Uterus (tissue), 4 donors: ENCODE measurements at places on chromosomes 5 and 9.

- H3K27ac ChIP-seq: no peak overlapping the region
- H3K27me3 ChIP-seq: no peaks in the 10 kb centered on the region
- H3K4me3 ChIP-seq: no peak overlapping the region
- no peak for DNase-seq
- no peaks in the 10 kb centered on the region for H3K36me3 ChIP-seq
- no peaks in the 10 kb centered on the region for H3K4me1 ChIP-seq
These were observed 56.4 kb upstream of the DAPK1 start for GRCh38 chr9:87441251-87441650.

- no peaks in the 10 kb centered on the region for H3K36me3 ChIP-seq
- H3K27ac ChIP-seq: peak overlapping the region; percentile 75
- no peak for DNase-seq
- peaks cover 11% of the 10 kb centered on the region for H3K4me1 ChIP-seq
These were observed 14.5 kb downstream of the FCN2 start for GRCh38 chr9:134895097-134895496.

GRCh38 chr5:77882670-77883257 lies 106.6 kb upstream of the TBCA start:
- H3K27me3 ChIP-seq: no peaks in the 10 kb centered on the region
- H3K4me3 ChIP-seq: no peak overlapping the region
- no peak overlapping the region for H3K27ac ChIP-seq
- DNase-seq: no peak
- H3K4me1 ChIP-seq: no peaks in the 10 kb centered on the region
- H3K36me3 ChIP-seq: no peaks in the 10 kb centered on the region

- no peaks in the 10 kb centered on the region for H3K27me3 ChIP-seq
- DNase-seq: no peak
- no peaks in the 10 kb centered on the region for H3K36me3 ChIP-seq
- no peak overlapping the region for H3K27ac ChIP-seq
These were observed 3.1 kb downstream of the EDF1 start for GRCh38 chr9:136862849-136863622.

DNA sequence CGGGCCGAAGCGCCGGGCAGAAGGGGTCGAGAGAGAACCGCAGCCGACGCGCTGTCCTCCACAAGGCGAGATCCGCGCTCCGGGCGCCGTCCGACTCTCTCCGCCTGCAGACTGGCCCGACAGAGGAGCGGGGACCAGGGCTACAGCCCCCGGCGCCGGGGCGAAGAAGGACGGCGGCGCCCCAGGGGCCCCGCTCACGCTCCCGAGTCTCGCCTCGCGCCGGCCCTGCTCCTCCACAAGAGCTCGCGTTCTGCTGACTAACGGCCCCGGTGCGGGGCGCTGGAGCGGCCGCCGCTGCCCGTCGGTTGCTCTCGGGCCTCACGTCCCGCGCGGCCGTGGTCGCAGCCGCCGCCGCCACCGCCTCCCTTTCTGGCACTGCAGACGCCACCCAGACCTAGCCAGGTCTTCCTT lies 338 bp downstream of the ABHD17B start:
- peak overlapping the region; percentile 97 for H3K27ac ChIP-seq
- H3K36me3 ChIP-seq: no peaks in the 10 kb centered on the region
- H3K4me1 ChIP-seq: no peaks in the 10 kb centered on the region
- H3K27me3 ChIP-seq: no peaks in the 10 kb centered on the region
- DNase-seq: no peak
- peak overlapping the region; percentile 92 for H3K4me3 ChIP-seq

- no peaks in the 10 kb centered on the region for H3K4me1 ChIP-seq
- H3K27me3 ChIP-seq: no peaks in the 10 kb centered on the region
- H3K4me3 ChIP-seq: no peak overlapping the region
- no peak for DNase-seq
These were observed 8.8 kb upstream of the BOD1 start for GRCh38 chr5:173625261-173625660.

DNA sequence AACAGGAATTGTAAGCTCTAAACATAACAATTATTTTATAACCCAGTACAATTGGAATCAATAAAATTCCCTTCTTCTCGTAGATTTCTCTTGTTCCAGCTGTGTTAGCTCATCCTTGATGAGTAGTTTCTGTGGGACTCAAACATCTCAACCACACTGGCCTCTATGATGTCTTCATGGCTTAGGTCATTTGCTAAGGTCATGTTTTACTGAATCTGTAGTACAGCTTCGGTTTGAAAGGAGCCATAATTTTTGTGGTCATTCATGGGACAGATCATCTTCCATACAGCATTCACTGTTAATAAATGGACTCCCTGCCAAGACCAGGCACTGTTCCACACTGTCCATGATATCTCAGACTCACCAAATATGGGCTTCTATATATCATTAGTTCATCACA lies 369.0 kb upstream of the RFX3 start:
- H3K27ac ChIP-seq: no peak overlapping the region
- no peaks in the 10 kb centered on the region for H3K27me3 ChIP-seq
- no peak overlapping the region for H3K4me3 ChIP-seq
- no peaks in the 10 kb centered on the region for H3K36me3 ChIP-seq
- H3K4me1 ChIP-seq: no peaks in the 10 kb centered on the region

GRCh38 chr9:107222020-107222522 lies 61.0 kb upstream of the RAD23B start:
- DNase-seq: no peak
- H3K4me3 ChIP-seq: no peak overlapping the region
- no peaks in the 10 kb centered on the region for H3K36me3 ChIP-seq
- H3K27me3 ChIP-seq: no peaks in the 10 kb centered on the region
- H3K27ac ChIP-seq: no peak overlapping the region
- H3K4me1 ChIP-seq: no peaks in the 10 kb centered on the region

GRCh38 chr5:91118796-91119195 lies 264.3 kb downstream of the ARRDC3 start:
- no peaks in the 10 kb centered on the region for H3K4me1 ChIP-seq
- H3K27me3 ChIP-seq: no peaks in the 10 kb centered on the region
- H3K27ac ChIP-seq: no peak overlapping the region
- H3K4me3 ChIP-seq: no peak overlapping the region

GRCh38 chr5:2899311-2899710 lies 147.8 kb upstream of the IRX2 start:
- no peak for DNase-seq
- no peak overlapping the region for H3K27ac ChIP-seq
- H3K4me1 ChIP-seq: no peaks in the 10 kb centered on the region
- no peaks in the 10 kb centered on the region for H3K36me3 ChIP-seq

DNA sequence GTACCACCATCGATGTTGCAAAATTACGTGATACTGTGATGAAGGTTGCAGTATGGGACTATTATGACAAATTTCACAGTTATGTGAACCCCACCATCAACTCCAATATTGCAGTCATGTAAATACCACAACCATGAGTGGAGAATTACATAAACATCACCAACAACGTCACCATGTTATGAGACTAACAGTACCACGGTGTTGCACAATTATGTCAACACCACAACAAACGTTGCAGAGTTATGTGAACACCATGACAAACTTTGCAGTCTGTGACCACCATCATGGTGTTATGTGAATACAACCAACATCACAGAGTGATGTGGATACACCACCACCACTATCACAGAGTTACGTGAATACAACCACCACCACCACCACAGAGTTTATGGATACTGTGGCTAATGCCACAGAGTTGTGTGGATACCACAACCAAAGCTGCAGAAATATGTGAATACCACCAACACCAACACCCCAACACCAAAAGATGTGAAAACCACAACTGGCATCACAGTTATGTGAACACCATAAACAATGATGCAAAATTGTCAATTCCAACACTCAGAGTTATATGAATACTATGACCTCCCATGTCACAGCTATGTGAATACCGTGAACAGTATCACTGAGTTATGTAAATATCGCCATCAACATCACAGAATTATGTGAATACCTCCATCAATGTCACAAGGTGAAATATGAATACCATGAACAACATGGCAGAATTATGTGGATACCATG lies 62.4 kb downstream of the SHC3 start:
- no peak for DNase-seq
- no peaks in the 10 kb centered on the region for H3K36me3 ChIP-seq
- no peaks in the 10 kb centered on the region for H3K27me3 ChIP-seq
- no peak overlapping the region for H3K27ac ChIP-seq

DNA sequence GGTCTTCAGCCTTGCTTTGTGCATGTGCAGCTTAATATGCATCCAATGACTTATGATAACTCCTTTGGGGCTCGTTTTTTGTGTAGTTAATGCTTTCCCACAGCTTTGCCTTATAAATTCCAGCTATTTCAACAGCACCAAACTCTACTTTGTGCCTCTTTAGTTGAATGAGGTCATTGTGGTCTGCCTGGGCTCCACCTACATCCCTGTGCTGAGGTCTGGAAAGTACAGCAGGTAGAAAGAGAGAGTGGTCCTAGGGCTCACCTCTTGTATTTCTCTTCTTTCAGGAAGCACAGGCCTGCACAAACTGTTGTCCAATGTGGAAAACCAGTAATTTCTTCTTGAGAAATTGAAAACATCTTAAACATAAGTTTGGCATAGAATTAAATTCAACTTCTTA lies 167.2 kb downstream of the XRCC4 start:
- no peaks in the 10 kb centered on the region for H3K27me3 ChIP-seq
- H3K4me1 ChIP-seq: no peaks in the 10 kb centered on the region
- H3K36me3 ChIP-seq: no peaks in the 10 kb centered on the region
- DNase-seq: no peak
- H3K4me3 ChIP-seq: no peak overlapping the region

- no peaks in the 10 kb centered on the region for H3K36me3 ChIP-seq
- no peaks in the 10 kb centered on the region for H3K27me3 ChIP-seq
- no peak for DNase-seq
- H3K4me3 ChIP-seq: no peak overlapping the region
- peaks cover 5% of the 10 kb centered on the region for H3K4me1 ChIP-seq
- H3K27ac ChIP-seq: peak overlapping the region; percentile 14
These were observed 11.2 kb downstream of the ADAMTS2 start for GRCh38 chr5:179333796-179334761.

GRCh38 chr9:7121055-7121454 lies 363.3 kb downstream of the KDM4C start:
- H3K4me1 ChIP-seq: no peaks in the 10 kb centered on the region
- no peak overlapping the region for H3K27ac ChIP-seq
- DNase-seq: no peak
- H3K36me3 ChIP-seq: no peaks in the 10 kb centered on the region
- H3K27me3 ChIP-seq: no peaks in the 10 kb centered on the region

GRCh38 chr9:77562019-77562748 lies 85.9 kb downstream of the GNA14 start:
- H3K4me1 ChIP-seq: no peaks in the 10 kb centered on the region
- no peak overlapping the region for H3K4me3 ChIP-seq

DNA sequence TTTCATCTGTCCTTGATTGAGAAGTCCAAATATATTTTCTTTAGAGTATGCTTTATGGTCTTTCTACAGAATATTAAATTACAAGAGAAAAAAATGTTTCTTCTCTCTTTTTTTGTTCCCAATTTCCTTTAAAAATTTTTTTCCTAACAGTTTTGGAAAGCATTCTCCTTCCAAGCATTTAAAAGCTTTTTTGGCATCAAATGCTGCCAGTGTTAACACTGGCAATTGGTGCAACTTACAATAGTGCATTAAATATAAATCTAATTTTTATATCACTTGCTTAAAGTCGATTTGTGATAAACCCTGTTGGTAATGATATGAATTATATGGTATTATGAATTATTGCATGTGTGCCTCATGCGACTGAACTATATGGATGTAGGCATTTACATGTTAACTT lies 165.9 kb upstream of the ELL2 start:
- no peak for DNase-seq
- H3K27ac ChIP-seq: no peak overlapping the region
- H3K36me3 ChIP-seq: no peaks in the 10 kb centered on the region
- H3K4me1 ChIP-seq: no peaks in the 10 kb centered on the region
- H3K27me3 ChIP-seq: no peaks in the 10 kb centered on the region
- H3K4me3 ChIP-seq: no peak overlapping the region

- H3K36me3 ChIP-seq: no peaks in the 10 kb centered on the region
- no peak overlapping the region for H3K27ac ChIP-seq
- H3K4me1 ChIP-seq: no peaks in the 10 kb centered on the region
- DNase-seq: no peak
- no peak overlapping the region for H3K4me3 ChIP-seq
These were observed 165.0 kb downstream of the DROSHA start for GRCh38 chr5:31366941-31367340.

- H3K27ac ChIP-seq: no peak overlapping the region
- peaks cover 23% of the 10 kb centered on the region for H3K4me1 ChIP-seq
- H3K27me3 ChIP-seq: no peaks in the 10 kb centered on the region
- H3K4me3 ChIP-seq: no peak overlapping the region
- no peaks in the 10 kb centered on the region for H3K36me3 ChIP-seq
These were observed 11.1 kb upstream of the RALGDS start for GRCh38 chr9:133132174-133132573.

DNA sequence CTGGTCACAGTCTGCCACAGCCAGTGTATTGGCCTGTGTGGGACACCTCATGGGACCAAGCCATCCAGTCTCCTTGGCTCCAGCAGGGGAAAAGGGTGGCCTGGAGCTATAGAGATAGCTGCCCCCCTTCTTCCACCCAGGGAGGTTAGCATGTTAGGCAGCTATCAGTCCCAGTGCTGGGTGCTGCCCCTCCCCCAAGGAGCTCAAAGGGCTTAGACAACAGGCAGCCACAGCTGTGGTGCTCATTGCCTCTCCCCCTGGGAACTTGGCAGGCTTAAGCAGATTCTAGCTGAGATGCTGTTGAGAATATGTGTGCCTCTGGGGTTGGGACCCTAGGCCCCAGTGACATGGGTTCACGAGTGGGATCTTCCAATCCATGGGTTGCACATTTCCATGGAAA lies 226.0 kb upstream of the PTGER4 start:
- no peak for DNase-seq
- no peaks in the 10 kb centered on the region for H3K36me3 ChIP-seq
- no peak overlapping the region for H3K4me3 ChIP-seq
- no peaks in the 10 kb centered on the region for H3K27me3 ChIP-seq
- H3K27ac ChIP-seq: no peak overlapping the region

DNA sequence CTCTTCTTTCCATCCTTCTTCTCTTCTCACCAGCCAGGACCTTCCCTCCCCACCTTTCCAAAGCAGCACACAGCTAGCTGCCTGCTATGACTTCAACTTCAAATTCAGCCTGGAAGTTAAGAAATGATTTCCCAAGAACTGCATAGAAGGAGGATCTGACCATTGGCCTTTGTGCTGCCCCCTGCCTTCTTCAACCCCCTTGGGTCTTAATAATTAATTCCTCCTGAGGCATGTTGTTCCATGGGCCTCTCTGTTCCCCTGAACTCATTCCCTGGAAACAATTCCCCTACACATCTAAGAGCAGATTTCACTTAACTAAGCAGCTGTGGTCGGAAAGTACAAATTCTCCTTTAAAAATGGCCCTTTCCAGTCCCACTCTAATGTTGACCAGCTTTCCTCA lies 62.4 kb downstream of the ADAMTS12 start:
- H3K27me3 ChIP-seq: no peaks in the 10 kb centered on the region
- H3K27ac ChIP-seq: no peak overlapping the region
- H3K4me1 ChIP-seq: no peaks in the 10 kb centered on the region
- DNase-seq: peak; percentile 21
- no peak overlapping the region for H3K4me3 ChIP-seq
- H3K36me3 ChIP-seq: no peaks in the 10 kb centered on the region
